T-helper 2 cell (primary cell): ENCODE measurements at places on chromosomes 5 and 9.

DNA sequence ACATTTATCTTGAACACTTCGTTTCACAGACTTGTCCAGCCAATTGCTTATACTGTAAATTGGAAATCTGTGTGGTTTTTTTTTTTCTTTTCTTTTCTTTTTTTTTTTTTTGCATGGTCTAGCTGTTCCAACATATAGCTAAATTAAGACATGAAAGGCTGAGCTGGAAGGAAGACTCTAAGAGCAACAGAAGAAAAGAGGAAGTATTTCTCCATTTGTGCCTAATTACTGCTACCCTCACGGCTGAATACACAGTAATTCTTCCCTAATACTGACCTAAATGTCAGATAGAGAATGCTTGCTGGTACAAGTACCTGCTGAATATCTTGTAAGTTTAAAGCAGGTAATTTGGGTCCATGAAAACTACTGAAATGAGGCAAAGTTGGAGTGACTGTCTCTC, 11.0 kb upstream of the HAPLN1 start:
- no peak for DNase-seq

DNA sequence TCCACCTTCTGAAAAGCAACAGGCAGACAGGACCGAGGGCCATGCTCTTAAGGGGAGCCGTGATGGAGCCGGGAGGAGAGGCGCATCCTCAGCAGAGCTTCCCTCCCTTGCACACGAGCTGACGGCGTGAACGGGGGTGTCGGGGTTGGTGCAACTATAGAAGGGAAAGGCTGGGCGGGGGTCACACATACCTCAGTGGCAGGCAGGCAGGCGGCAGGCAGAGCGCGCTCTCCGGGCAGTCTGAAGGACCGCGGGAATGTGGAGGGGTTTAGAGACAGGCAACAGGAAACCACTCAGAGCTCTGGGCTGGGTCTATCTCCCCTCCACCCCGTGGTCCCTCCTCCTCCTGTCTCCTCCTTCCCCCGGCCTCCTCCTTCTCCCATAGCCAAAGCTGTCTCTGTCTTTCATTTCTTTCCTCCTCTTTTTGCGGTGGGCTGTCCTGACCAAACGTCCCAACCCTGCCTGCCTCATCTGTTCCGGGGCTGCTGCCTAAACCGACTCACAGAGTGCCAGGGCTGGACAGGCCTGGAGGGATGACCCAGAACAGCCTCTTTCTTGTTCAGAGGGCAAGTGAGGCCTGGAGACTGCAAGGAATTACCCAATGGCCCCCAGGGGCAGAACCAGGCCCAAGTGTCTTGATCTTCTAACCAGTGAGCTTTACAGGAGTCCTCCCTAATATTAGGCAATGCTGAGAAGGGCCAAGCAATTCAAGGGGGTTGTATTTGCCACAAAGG, at the start of gene SPARC:
Gene SPARC, minus strand, starts transcription at position 242 of the 734 bp plus-strand sequence. CDS start 10,727 bp downstream, outside the sequence.
- no peak for DNase-seq

- no peak for DNase-seq
Observed at GRCh38 chr5:73763300-73764032, 137.5 kb downstream of the ARHGEF28 start.

- no peak for DNase-seq
Observed at GRCh38 chr5:850511-851006, at the start of gene ZDHHC11. TSS of gene ZDHHC11 (minus strand) at chr5:850986. CDS start at chr5:850602, 384 bp downstream.

- no peak for DNase-seq
Observed at GRCh38 chr5:76580981-76581380, 42.2 kb downstream of the F2RL2 start.

DNA sequence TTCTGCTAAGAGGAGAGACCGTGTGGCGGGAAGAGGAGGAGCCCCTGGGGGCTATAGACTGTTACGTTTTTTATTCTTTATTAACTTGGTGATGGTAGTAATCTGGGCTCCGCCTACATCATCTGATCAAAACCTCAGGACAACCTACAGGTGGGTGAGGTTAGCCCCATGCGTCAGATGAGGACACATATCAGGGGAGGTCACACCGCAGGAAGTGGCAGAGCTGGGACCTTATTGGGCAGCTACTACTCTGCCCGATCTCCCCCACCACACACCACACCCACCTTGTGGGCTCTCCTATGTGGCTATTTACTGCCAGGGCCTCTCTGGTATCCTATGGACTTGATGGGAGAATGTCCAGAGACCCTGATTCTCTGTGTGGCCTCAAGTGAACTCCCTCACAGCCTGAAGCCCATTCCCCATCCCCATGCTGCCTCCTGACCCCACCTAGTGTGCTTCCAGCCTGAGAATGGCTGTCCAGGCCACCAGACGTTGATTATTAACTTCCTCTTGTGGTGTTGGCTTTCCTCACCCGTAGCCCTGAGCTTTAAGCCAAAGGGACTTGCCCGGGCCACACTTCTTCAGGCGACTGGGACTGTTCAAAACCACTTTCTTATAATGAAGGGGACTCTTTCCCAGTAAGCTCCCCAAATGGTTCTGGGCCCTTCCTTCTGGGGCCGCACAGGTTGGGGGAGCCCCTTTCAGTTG, 8.2 kb downstream of the UNC5A start:
- DNase-seq: no peak

GRCh38 chr5:79864364-79864763, 126.7 kb downstream of the MTX3 start:
- no peak for DNase-seq

DNA sequence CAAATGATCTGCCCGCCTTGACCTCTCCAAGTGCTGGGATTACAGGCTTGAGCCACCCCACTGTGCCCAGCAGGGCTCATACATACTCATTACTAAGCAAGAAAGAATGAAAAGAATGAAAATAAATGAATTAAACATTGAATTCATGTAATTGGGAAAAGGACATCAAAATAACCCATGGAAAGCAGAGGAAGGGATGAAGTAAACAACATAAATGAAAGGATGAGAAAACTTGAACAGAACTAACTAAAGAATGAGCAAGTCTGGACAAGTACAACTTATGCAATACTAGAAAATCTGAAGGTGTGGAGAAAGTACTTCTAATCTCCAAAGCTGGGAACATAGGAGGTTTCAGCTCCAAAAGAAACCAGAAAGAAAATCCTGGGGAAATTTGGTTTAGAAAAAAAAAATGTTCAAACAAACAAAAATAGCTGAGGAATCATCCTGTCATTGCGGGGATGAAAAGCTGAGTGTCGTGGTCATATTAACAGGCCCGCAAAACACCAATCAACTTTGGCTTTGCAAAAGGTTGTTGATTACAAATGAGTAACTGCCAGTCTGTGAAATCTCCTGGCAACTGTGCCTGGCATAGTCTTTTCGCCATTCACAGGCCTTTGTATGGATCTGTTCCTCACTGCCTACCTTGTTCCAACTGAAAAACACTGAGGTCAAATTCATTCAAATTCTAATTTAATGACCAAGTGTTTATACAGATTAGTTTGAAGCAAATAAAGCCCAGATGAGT, 2.3 kb upstream of the AK3 start:
- DNase-seq: no peak

DNA sequence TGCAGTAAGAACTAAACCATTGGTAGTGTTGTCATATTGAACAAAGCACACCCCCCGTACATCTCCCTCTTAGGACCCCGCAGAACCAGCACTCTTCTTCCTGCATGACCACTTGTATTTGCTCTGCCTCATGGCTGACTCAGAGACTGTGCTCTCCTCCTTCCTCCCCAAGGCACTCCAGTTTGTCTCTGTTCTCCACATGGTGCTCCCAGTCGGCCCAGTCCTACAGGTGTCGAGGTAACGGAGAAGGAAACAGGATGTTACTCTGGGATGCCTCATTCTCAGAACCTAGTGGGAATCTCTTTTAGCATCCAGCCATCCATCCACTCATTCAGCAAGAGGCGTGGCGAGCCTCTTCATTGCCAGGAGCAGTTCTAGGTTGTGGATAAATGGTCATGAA, 97.0 kb upstream of the NIPAL4 start:
- no peak for DNase-seq

DNA sequence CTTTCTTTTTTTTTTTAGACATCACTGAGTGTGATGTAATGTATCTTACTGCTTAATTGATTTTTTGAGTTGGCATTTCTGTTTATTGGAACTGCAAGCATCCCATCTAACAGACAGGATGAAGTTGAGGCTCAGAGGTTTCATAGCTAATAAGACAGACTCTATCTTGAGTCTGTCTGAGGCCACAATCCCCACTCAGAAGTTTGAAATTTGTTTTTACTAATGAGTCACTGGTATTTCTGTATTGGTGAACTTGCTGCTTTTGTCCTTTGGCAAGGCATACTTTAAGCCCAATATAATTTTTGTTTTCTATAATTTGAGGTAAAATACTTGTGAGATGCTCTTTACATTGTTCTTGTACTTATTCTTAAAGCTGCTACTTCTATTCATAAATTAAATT, 491.2 kb downstream of the PSAT1 start:
- DNase-seq: no peak
